ENCODE measurements at places on chromosomes 13 and 19.

- DNase-seq, result no peak
Measured at GRCh38 chr19:13691569-13692435, 72.5 kb upstream of the MRI1 start.

GRCh38 chr13:40342461-40342860 is 324.0 kb downstream of the FOXO1 start:
- DNase-seq, result no peak

- DNase-seq, result no peak
Measured at GRCh38 chr13:29165216-29165615, 345.1 kb downstream of the MTUS2 start.

DNA sequence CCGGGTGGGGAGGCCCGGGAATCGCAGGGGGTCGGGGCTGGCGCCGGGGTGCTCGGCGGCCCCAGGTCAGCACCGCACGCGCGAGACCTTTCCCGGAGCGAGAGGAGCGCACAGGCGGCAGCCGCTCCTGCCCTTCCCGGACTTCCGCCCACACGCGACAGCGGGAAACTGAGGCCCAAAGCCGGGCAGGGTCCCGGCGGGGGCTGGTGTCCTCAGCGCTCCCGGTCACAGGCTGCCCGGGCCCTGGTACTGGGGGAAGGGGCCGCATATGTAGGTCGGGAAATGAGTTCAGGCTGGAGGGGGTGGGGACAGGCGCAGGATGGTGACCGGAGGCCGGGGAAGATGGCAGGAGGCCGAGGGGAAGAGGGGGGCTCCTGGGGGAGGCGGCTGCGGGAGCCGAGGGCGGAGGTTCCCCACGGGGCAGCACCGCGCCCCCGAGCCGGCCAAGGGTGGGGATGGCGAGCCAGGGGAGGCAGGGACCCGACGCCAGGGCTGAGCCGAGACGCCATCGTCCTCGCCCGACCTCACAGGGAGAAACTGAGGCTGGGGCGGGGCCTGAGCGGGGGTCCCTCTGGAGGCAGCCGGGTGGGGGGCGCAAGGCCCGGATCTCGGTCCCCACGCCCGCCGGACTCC is 662 bp downstream of the CBARP start:
- no peak for DNase-seq

DNA sequence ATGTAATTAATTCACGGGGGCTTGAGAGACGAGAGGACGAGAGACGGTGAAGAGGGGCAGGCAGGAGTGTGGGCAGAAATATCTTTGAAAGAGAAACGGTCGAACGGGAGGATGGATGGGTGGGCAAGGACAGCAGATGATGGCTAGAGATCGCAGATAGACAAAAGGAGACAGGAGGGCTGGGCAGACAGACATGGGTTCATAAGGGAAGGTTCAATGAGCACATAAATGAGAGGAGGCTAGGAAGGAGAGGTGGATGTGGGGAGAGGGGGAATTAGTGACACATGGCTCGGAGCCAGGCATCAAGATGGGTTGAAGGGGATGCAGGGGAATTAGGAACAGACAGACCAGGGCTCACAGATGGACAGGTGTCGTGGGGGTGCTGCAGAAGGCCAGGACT is 1.1 kb downstream of the SYT3 start:
- no peak for DNase-seq

DNA sequence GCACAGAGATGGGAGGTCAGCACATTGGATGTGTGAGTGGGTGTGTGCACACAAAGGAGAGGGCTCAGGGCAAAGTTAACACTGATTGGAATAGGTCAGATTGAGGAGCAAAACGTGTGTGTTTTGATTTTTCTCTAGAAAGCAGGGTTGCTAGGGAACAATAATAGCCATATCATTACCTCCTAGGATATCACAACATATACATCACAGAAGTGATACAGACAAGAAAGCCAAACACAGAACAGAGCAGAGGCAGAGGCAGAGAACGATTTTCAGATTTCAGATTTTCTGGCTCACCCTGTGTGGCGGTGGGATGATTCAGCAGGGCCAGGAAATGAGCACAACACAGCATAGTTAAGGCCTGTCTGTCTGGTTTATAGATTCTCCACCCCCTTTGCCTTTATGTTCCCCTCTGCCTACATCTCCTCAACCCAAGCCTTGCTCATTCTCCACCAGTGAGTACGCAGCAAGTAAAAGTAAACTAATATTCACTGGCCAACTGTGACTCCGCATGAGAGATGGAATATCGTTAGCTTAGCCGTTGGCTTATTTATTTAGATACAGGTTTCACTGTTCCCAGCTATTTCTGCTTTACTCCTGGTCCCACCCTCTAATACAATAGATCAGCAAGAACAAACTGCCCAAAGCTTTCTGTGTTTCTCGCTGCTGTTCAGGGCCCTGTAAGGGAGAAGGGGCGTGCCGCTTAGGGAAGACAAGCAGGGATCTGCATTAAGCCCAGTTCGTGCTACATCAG is 182.7 kb upstream of the TSC22D1 start:
- DNase-seq, result peak; percentile 52

DNA sequence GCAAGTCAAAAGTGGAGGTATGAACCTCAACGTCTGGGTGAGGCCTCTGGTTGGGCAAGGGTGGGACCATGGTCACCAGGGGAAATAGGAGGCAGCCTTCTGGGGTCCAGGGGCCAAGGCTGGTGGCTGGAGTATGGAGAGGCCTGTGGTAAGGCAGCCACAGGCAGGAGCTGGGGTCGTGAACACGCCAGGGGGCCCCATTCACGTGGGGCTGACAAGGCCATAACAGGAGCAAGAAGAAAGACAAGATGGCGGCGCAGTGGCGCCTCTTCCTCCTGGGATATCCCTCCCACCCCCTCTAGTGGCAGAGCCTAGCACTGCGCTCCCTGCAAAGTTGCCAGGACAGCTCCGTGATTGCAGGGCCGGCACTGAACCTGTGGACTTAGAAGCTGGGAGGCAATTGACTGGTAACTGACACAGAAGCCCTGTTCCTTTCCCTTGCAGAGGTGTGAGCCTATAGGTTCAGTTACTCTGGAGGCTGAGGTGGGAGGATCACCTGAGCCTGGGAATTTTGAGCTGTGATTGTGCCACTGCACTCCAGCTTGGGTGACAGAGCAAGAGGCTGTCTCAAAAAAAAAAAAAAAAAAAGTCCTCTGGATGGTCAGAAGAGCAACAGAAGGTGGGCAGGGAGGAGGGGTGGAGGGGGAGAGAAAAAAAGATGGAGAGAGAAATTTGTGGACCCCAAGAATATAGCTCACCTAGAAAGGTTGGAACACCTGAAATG is 19.7 kb upstream of the EDDM13 start:
- DNase-seq, result peak; percentile 62

DNA sequence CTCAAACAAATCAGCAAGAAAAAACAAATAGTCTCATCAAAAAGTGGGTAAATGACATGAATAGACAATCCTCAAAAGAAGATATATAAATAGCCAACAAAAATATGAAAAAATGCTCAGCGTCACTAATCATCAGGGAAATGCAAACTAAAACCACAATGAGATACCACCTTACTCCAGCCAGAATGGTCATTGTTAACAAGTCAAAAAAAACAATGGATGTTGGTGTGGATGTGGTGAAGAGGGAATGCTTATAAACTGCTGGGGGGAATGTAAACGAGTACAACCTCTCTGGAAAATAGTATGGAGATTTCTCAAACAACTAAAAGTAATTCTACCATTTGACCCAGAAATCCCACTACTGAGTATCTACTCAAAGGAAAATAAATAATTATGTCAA is 239.2 kb upstream of the RFC3 start:
- no peak for DNase-seq

- DNase-seq, result no peak
Measured at GRCh38 chr13:103190841-103191240, 124.6 kb upstream of the SLC10A2 start.

DNA sequence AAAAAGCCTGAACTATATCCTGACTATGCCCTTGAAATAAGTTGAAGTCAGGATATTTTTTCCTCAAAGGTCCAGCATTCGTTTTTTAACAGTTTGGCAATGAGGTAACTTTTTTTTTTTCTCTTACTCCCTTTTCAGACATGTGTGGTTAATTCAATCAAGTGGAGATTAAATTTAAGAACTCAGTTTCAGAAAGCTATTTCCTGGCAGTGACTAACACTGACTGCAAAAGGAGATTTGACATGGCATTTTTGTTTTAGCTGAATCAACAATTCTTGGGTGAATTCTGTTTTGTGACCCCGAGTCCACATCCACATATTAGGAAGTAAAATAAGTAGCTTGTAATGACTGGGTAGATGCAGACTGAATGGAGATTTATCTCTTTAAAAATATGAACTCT is 716.4 kb downstream of the PCDH9 start:
- DNase-seq, result peak; percentile 16

- DNase-seq, result peak; percentile 8
Measured at GRCh38 chr19:35468637-35469036, 20.6 kb downstream of the FFAR2 start.

- no peak for DNase-seq
Measured at GRCh38 chr13:97387890-97388289, 46.1 kb upstream of the RAP2A start.

DNA sequence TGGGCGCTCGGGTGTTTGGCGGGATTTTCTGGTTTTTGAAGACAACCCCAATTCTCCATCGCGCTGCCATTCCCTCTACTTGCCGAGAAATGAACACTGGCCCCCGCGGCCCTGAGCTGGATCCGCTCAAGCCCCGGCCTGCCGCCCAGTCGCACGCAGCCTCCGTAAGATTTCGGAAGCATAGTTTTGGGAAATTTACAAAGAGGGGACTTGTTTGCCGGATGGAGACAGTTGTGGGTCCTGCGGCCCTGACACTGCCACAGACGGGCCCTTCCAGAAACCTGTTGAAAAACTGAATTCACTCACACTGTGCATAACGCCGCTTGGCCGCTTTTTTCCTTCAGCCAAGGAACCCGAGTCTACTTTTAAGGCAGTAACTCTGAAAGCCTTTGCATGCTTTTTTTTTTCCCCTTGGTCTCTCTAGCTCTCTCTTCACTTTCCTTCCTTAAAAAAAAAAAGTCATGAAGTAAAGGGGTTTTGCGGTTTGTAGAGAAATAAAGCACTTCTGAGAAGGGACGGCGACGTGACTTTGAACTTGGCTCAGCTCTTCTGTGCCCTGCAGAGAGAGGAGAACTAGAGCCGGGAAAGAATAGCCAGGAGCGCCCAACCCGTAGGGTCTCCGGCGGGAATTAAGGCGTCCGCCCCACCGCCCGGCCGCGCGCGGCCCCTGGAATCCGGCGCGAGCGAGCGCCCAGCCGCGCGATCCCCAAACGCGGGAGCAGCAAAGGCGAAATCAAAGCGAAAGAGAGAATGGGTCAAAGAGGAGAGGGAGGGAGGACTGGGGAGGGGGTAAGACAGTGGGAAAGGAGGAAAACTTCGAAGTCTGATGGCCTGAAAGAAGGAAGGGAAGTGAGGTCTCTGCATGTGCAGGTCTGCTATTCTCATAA is 3.4 kb upstream of the ZIC2 start:
- DNase-seq, result no peak

DNA sequence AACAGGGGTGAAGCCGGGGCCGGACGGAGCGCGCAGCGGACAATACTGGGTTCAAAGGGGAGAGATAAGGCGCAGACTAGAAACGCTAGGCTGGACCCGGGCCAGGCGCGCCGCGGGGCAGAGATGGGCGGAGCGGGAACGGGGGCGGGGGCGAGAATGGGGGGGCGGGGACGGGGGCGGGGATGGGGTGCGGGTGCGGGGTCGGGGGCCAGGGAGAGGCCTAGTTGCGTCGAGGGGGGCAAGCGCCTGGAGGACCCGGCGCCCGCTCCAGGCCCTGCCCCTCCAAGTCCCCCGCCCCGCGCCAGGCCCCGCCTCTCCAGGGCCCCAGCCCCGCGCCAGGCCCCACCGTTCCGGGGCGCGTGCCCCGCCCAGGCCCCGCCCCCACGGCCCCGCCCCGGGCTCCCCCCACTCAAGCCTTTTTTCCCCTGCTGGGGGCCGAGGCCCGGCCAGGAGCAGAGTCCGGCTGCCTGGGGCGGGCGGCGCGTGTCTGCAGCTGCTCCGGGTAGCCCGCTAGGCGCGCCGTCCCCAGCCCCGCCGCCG is at the start of gene CERS4:
CERS4 (plus strand) TSS at position 449 of the 540 bp plus-strand sequence. CDS start 41,707 bp downstream, outside the sequence.
- DNase-seq, result peak; percentile 16

GRCh38 chr13:62687732-62688131 is 1272.1 kb upstream of the PCDH20 start:
- no peak for DNase-seq

GRCh38 chr13:66305961-66306617 is 924.0 kb downstream of the PCDH9 start:
- no peak for DNase-seq

- no peak for DNase-seq
Measured at GRCh38 chr13:108835083-108835482, 205.7 kb downstream of the MYO16 start.

DNA sequence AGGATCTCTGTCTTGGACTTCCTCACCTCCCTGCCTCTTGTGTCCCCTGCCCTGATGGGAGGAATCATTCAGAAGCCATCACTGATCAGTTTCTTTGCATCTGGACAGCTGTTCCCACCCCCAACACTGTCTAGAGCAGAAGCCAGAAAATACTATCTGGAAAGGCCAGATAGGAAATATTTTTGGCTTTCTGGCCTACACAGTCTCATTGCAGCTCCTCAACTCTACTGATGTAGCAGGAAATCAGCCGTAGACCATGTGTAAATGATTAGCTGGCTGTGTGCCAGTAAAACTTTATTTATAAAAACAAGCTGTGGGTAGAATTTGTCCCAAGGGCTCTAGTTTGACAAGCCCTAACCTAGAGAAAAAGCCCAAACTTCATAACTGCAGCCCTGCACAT is 5.6 kb downstream of the SIGLEC7 start:
- DNase-seq, result no peak

DNA sequence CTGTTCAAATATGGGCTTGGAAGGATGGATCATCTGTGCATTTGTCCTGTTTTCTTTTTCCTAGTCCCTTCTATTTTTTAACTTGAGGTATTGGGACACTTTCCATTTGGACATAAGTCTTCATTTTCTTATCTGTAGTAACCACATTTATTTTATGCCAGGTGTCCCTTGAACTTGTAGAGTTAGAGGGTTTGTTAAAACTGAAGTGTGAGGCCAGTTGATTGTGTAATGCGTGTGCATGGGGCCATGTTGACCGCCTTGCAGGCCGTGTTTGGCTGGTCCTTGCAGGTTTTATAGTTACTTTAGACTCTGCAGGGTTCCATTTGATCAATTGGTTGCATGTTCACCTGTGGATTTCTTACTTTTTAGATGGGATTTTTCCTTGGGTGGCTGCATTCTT is 21.0 kb downstream of the SAE1 start:
- DNase-seq, result no peak

GRCh38 chr19:21751384-21751783 is 16.0 kb downstream of the ZNF100 start:
- no peak for DNase-seq

DNA sequence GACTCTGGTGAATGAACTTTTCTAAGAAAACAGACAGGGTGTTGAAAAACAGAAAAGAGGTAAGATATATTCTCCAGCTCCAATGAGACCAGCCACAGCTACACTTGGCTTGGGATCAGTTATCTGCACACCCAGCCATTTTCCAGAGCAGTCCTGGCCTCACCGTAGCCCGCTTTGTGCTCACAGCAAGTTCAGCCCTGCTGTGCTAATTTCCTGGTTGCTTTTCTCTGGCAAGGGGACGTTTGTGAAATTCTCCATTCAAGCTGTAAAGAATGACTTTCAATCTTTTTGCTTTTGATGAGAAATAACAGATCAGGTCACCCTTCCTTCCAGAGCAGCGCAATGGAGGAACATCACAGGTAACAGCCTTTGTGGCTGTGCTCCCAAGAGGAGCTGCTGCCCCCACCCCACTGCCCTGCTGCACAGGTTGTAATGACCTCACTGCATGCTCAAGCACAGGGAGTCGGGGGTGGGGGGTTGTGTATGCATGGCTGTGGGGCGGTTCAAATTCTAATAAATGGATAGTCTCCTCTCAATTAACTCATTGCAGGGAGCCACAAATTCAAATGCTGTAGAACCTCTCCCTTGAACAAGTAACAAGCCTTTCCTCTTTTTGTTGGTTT is 516.6 kb upstream of the NBEA start:
- DNase-seq, result no peak

- DNase-seq, result no peak
Measured at GRCh38 chr19:47002106-47002766, 17.4 kb upstream of the NPAS1 start.

Data from fibroblast of the conjunctiva (primary cell).